ENCODE measurements at places on chromosomes 5 and 9. TPM values are rescaled to one million over a fixed set of nuclear protein-coding genes. Genes with fewer than 3 reads are reported as not detected.

Gene TRIM7
- polyA plus RNA-seq, result 3.7 TPM

Gene SLC36A2
- 0.03 TPM for polyA plus RNA-seq

Gene KCTD16
- 0.06 TPM for polyA plus RNA-seq

Gene PCDHA9
- 0.03 TPM for polyA plus RNA-seq

Gene SPARC
- 1,774 TPM for polyA plus RNA-seq

Gene GHR
- polyA plus RNA-seq, result 10.1 TPM

Gene CMYA5
- 4.3 TPM for polyA plus RNA-seq

DNA sequence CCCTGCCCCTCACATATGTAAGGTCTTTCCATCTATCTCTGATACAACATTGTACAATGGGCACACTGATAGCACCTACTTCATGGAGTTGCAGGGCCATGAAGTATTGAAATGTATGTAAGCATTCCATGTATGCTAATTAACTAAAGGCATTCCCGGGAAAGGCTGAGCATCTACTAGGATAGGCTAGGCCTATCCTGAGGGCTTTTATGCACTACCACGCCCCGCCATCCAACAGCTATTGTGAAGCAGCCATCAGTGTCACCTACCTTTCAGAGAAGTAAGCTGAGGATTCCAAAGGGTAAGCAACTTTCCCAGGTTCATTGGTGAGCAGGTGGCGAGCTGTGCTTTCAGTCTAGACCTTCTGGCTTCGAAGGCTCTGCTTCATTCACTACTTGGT lies 47.6 kb downstream of the NSG2 start:
- no peak for DNase-seq

GRCh38 chr5:97903742-97904141 lies 720.7 kb upstream of the RIOK2 start:
- no peak for DNase-seq

DNA sequence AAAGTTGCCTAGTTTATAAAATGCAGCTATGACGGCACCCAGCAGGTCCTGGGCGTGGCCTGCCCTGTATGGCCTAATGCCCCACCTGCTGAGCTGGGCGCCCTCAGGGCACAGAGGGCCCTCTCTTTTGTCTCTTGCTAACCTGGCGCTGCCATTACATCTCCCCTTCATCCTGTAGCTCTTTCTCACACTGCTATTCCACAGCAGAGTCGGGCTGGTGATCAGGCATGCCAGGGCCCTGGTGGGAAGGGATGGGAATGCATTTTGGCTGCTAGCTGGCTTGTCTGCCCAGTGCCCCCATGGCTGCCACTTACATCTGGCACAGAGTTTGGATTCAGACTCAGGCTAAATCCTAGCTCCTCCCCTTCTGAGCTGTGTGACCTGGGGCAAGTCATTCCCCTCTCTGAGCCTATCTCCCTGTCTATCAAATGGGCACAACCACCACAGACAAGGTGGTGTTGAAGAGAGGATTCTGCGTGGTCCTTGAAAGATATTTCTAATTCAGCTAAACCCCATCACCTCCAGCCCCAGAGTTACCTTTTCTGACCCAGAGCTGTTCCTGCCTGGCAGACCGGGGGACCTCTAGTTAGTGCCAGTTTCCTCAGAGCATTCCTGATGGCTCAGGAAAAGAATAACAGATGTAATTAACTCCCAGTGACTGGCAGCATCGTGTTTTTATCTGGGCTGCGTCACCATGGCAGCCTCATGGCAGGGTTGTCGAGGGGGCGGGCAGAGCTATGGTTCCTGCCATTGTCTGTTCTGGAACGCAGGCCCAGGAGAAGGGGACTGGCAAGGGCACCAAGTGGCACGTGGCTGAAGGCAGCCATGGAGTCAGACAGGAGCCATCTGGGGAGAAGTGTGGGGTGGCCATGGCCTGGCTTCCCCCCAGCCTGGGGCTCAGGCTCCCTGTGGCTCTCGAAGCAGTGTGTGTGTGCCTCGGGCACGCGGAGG lies 6.3 kb downstream of the PRR7 start:
- no peak for DNase-seq

DNA sequence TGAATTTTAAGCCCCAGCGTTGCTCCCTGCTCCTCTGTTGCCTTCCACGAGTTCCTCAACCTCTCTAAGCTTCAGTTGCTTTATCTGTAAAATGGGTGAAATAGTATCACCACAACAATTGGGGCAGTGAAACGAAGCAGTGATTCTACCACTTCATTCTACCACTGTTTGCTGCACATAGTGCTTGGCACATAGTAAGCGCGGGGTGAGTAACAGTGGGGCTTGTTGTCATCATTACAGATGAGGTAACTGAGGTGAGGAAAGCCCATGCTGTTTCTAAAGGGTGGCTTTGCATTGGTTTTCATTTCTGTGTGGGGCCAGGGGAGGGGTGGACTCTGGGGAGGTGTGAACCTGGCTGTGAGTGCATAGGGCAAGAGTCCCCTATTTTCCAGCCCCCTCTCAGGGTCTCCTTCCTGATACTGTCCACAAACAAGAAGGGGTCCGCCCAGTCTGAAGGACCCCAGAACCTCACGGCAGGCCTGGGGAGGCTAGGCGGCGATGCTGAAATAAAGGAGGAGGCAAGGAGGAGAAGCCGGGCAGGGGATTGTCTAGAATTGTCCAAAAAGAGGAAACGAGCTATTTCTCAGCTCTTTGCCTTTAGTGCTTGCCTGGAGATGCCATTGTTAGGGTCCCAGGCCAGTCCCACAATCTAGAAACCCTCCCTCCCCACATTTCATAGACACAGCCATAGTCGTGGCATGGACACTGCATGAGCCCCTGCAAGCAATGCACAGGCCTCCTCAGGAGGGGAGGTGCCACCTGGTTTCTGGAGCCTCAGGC lies 65.6 kb downstream of the IL6ST start:
- DNase-seq, result no peak

DNA sequence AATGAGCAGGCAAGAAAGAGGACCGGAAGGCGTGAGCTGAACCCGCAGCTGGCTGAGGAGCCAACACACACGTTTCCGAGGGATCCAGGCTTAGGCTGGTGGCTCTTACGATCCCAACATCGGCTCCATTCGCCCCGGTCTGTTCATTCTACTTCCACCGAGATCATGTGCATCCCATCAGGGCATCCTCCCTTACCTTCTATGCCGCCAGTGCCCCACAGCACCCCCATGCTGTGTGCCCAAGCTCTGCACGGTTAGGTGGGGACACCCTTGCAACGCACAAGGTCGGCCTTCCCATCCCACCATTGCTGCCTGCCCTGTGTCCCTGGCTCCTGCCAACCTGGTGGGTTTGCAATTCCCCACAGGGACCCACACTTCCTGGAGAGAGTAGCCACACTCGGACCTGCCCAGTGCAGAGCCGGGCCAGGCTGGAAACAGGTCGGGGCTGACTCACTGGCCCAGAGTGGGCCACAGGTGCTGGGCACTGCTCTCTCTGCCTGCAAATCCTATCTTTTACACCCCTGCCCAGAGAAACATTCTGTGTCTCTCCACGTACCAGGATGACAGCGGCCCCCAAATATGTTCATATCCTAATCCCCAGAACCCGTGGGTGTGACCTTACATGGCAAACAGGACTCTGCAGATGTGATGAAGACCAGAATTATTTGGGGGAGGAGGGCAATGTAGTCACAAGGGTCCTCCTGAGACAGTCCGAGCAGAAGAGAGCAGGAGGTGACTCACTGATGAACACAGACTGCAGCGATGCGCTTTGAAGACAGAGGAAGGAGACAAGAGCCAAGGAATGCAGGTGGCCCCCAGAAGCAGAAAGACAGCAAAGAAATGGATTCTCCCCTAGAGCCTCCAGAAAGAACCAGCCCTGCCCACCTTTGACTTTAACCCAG lies 182.2 kb downstream of the AUH start:
- DNase-seq, result no peak

GRCh38 chr5:167763772-167764171 lies 527.7 kb upstream of the WWC1 start:
- DNase-seq, result no peak

DNA sequence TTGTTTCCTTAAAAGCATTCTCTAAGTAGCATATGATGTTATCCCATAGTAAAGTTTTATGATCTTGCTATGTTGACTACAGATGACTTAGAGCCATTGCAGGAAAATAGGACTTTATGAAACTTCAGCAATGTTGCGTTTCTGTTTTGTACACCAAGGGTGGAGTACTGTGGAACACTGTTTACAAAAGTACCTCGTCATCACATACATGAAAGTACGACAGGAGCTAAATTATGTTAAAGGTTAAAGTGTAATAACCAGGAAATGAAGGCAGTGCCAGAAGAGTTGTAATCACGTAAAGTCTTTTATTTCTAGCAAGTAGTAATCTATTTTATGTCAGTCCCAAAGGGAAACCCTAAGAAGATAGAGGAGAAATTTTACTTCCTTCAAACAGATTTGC lies 50.9 kb downstream of the C9orf85 start:
- no peak for DNase-seq

- DNase-seq, result no peak
These were observed 298.1 kb downstream of the NR3C1 start for GRCh38 chr5:143105216-143105905.

DNA sequence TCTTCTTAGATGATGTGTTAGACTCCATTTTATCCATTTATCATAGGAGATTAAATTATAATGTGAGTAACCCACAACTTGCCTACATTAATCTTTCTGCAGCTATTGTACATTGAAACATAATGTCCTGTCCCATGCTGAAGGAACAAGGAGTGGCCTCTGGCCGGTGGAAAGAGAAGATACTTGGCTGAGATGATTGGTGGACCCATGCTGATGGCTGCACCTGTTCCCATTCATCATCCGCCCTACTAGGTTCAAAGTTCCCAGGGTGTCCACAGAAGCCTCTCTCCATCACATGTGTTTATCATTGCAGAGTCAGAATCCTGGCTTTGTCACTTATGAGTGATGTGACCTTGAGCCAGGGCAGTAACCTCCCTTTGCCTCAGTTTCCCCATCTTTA lies 24.7 kb downstream of the FBXL7 start:
- DNase-seq, result no peak

DNA sequence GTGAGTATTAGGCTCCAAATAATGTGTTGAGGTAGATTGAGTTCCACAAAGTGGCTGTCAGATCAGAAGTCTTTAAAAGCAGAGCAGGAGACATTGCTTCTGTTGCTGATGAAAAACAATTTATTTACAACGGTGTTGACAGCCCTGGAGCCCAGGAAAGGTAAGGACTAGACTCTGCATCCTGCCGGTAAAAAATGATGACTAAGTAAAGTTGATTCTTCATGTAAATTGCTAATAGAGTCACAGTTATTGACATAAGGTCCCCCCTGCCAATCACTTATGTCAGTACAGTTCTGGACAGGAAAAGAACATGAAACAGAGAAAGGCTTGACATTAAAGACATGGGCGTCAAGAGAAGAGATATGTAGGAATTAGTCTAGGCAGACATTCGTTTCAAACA lies 552.5 kb downstream of the HTR1A start:
- no peak for DNase-seq

DNA sequence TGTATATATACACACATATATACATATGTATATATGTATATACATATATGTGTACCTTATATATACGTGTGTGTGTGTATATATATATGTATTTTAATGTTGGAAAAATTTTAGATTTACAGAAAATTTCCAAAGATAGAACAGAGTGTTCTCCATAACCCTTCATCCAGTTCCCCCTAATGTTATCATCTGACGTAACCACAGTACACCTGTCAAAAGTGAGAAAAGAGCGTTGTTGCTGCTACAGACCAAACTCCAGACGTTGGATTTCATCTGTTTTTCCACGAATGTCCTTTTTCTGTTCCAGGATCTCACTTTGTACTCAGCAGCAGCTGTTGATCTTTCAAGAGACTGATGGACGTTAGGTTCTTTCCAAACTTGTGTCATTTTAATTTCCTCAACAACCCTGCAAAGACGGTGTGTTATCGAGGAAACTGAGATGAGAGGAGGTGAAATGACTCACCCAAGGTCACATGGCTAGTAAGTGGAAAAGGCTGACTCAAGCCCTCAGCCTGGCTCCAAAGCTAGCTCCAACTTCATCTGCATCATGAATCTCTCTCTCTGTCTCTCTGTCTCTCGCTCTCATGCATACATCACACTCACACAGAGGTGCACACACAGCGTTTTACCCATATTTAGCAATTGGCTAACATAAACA lies 17.0 kb upstream of the NTNG2 start:
- DNase-seq, result no peak

DNA sequence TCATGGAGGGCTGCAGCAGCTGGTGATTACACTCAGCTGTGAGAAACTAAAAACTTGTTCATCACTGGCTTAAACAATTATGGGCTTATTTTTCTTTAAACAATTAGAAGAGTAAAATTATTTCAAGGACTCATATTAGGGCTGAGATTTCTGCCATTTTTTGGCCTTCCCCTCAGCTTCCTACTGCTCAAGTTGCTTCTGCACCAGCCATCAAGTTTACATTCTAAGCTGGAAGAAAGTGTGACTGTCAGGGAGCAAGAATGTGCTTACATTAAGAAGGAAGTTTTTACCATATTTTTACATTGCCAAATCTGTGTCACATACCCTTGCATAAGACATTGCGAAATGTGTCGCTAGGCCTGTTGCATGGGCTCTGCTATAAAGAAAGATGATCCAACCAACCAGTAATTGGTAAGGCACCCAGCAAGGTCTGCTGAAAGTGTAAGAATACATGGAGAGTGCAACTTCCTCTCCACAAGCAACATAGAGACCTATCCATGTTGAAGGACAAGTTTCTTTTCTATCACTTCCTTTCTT lies 260.3 kb upstream of the CDH10 start:
- DNase-seq, result no peak
